ENCODE measurements at places on chromosomes 4 and X.

DNA sequence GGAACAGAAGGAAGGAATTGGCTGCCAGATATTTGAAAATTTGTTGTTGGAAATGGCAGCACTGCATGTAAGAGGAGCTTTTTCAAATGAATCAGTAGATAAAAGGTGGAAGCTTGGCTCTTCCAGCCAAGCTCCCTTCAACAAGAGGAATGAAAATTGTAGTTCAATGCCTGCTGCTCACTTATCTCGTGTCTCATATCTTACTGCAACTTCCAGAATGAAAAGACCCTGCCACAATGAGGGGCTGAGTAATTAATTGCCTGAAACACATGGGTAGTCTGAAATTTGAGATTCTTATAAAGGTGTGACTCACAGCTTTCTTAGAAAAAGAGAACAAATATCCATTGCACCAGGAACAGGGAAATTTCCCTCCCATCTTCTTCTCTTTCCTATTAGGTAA lies 53.0 kb downstream of the HAND2 start:
- DNase-seq = no peak

- no peak for DNase-seq
These were observed 8.3 kb downstream of the BMP3 start for GRCh38 chr4:81038636-81039350.

GRCh38 chr4:28351826-28352225 lies 1491.2 kb downstream of the STIM2 start:
- DNase-seq = no peak

DNA sequence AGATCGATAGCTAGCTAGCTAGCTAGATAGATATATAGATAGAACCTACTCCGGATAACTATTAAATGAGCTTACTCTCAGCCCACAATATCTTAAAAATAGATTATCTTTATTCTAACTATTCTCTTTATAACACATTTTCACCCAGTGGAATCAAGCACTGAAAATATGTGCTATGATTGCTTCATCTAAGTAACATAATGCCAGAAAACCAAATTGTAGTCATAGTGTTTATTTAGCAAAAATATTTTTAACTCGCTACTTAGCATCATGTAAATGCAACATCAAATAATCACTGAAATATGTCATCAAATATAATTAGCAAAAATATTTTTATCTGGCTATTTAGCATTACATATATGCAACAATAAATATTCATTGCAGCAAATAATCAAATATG lies 1.5 kb downstream of the TMEM156 start:
- peak; percentile 58 for DNase-seq

GRCh38 chr4:1211371-1211770 lies 37.6 kb downstream of the CTBP1 start:
- DNase-seq = no peak

Data from iris pigment epithelial cell (primary cell).